ENCODE measurements at places on chromosomes 5 and 9. TPM values are rescaled to one million over a fixed set of nuclear protein-coding genes. Genes with fewer than 3 reads are reported as not detected.
A peak's percentile ranks its signal among the peaks of the same experiment; 100 is the strongest.

GRCh38 chr5:88643315-88643714, 239.7 kb downstream of the MEF2C start:
- no peak for DNase-seq

DNA sequence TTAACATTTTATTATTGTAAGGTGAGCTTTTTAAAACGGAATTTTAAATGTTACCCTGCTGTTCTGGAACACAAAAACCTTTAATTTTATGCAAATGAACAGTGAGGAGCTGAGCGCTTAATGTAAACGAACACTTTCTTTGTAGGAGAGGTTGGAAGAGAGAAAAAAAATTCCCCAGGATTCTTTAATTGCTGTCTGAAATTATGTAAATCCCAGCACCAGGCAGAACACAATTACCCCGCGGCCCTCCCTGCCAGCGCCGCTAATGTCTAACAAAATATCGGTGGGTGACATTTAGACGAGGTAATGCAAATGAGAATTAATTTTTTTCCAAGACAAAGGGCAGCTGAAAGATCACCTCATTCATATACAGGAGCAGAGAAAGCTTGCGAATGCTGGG, 143.4 kb upstream of the MVB12B start:
- DNase-seq = no peak

DNA sequence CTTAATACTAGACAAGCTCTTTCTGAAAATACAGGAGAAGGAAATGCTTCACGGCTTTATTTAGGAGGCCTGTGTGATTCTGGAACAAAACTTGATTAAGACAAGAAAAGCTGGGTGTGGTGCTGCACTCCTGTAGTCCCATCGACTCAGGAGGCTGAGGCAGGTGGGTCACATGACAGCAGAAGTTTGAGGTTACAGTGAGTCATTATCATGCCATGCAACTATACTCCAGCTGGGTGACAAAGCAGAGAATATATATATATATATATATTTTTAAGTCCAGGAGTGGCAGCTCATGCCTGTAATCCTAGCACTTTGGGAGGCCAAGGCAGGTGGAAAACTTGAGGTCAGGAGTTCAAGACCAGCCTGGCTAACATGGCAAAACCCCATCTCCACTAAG, 33.1 kb upstream of the SPIN1 start:
- DNase-seq = peak; percentile 89

DNA sequence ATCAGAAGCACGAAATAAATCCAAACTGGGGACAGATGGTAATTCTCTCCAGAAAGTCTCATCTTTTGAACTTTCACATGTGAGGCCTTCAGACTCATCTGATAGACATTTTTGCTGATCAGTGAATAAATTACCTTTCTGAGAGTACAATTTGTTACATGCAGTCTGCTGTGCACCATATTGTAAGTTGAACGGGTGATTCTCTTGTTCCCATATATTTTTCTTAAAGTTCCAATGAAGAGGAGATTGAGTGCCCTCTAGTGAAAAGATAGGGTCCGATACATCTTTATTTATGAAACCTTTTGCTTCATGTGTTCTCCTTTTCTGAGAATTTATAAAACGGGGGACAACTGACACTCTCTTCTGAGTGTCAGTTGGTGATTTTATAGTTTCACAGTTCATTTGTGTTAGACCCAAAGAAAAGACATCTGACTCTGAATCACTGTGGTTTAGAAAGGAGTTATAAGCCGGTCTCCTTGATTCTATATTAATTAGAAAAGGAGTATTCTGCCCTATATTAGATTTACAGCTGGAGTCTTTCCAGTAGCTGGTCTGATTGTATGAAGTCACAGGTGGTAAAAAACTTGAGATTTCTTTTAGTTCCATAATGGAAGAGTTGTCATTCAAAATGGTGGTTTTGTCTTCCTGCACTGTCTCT, 30.4 kb downstream of the GNG10 start:
- peak; percentile 10 for DNase-seq

DNA sequence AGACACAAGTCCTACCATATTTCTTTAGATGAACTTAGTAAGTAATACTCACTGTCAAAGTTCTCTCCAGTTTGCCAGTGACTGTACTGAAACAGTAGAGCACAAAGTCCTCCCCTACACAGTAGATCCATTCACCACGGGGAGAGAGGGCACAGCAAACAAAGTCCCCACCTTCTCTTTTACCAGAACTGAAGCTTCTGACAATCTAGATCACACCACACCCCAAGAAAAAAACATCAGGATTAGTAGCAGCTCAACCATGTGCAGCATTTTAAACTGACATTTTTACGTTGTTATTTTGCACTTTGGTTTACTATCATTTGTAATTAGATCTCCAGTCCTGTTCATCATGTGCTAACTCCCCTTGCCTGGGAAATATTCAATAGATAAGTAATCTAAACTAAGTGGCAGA, 23.0 kb downstream of the DNAJA1 start:
- no peak for DNase-seq

GRCh38 chr5:40568548-40568947, 111.2 kb upstream of the PTGER4 start:
- peak; percentile 65 for DNase-seq

DNA sequence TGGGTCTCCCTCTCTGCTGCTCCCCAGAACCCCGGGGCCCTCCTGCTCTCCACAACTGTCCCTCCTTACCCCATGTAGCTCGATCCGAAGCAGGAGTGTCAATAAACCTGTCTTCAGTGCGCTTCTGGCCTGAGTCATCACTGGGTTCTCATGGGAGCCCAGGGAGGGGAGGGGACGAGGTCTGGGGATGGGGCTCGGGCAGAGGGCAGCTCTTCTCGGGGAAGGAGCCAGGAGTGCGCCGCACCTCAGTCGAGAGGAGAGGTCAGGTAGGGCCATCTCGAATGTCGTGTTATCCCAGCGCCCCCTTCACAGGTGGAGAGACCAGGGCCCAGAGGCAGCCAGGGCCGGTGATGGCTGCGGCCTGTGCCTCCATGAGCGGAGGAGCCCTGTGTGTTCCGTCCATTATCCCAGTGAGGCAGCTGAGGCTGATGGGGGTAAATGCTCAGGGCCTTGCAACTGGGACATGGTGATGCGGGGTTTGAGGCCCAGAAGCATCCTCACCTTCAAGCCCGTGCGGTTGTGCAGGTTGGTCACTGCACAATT, 52.1 kb downstream of the LRSAM1 start:
- DNase-seq = no peak

DNA sequence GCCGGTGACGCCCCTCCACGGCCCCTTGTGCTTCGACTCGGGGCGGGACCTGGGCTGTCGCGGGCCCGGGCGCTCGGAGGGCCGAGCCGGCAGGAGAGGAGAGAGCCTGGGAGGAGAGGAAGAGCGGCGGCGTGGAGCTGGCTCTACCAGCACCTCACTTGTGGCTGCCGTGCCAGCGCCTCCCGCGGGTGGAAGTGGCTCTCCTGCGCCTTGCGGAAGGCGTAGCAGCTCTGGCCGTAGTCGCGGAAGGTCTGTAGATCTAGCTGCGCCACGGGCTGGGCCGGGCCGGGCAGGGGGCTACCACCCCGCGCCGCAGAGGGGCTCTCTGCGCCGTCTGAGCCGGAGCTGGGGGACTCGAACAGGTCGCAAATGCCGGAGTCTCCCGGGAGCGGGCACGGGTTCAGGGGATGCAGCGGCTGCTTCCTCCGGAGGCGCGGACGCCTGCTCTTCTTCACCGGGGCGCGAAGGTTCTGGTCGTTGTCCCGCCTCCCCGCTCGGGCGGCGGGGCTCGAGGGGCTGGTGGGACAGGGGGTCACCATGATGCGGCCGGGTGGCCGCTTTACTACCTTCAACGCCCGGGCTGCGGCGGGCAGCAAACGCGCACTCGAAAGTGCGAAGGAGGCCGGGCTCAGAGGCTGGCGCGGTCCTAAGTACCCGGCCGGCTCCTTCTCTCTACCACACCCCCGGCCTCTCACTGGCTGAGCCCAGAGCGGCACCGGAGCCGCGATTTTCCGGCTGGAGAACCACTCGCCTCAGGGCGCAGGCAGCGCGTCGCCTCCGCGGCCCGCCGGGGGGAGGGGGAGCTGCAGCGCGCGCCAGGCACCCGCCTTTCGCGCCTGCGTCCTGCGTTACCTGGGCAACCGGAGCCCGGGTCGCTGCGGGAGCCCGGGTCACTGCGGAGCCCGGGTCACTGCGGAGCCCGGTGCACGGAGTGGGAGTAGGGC, at the start of gene CCNO:
TSS of gene CCNO (minus strand) at position 624 of the 944 bp plus-strand sequence. CDS start at position 539, 85 bp downstream.
- peak; percentile 50 for DNase-seq

DNA sequence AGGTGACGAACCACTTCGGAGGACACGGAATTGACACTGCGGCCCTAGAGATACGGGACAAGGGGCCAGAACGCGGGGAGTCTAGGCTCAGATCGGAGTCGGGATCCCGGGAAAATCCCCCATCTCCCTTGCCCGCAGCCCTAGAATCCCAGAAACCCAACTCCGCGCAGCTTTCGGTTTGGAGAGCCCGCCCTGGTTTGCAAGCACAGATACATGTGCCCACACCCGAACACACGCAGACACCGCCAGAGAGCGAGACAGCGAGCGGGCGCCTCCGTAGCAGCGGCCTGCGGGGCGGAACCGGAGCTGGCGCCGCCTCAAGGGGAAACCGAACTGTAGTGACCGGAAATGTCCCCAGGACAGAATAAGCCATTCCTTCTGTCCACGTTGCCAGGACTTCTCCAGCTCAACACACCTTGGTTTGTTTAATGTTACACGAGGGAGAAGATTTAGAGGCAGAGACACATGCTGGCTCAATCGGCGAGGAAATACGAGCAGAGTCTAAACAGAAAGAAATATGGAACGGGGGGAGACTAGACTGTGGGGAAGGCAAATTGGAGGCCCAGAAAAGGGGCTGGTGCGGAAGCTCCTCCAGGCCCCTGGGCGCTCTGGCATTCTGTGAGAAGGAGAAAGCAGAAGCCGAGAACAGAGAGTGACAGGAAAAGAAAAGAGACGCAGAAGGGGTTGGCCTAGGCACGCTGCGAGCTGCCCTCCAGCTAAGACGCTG, 2.9 kb upstream of the PAX5 start:
- no peak for DNase-seq

DNA sequence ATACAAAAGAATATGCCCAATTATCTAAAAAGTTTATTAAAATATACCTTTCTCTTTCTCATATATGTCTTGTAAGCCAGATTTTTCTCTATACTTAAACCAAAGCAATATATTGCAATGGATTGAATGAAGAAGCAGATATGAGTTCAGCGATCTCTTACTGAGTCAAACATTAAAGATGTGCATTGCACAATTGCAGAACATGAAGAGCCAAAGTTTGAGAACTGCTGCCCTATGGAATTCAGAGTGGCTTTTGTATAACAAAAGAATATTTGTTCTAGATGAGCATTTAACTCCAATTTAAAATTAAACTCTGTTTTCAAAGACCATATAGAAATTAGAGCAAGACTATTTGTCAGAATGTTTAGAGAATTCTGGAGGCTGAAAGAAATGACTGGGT, 519.0 kb upstream of the DAB2 start:
- DNase-seq = peak; percentile 15

The FAM221B gene
- not detected for total RNA-seq

The C9 gene
- not detected for total RNA-seq

The TLX3 gene
- total RNA-seq = not detected

All from foreskin keratinocyte (primary cell).